Cortex of kidney (tissue), 1 donor: ENCODE measurements at places on chromosomes 1 and 21.

- no peak for DNase-seq
These were observed 15.2 kb downstream of the KIF1B start for GRCh38 chr1:10225573-10225972.

DNA sequence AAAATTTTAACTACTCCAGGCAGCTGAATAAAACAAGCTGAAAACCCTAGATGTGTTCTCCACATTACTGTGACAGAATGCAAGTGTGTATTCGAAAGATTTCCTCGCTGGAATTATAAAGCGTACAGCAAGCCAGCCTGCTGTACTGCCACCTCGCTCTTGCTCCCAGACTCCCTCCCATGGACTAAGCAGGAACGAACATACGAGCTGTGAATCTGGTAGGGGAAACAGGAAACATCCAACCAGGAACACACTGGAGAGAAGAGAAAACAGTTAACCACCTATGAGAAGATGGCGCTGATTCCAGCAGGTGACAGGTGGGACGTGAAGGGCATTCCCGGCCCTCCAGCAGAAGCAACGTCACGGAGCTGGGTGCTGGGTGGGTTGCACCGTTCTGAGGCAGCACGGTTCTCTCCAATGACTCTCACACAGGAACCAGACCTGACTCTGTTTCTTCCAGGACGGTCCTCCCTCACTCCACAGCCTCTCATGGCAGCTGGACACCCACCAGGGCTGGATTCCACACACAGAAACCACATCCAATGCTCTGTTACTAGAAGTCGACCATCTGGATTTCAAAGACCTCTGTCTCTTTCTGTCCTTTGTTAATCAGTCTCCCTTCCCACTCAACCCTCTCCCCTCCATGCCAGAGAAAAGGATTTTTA lies 219.2 kb downstream of the RERE start:
- no peak for DNase-seq

GRCh38 chr1:214552174-214552608 lies 789 bp upstream of the PTPN14 start:
- DNase-seq, result no peak

GRCh38 chr1:218164930-218165700 lies 120.0 kb upstream of the RRP15 start:
- DNase-seq, result no peak

- no peak for DNase-seq
These were observed 82.6 kb downstream of the IARS2 start for GRCh38 chr1:220176540-220176939.

DNA sequence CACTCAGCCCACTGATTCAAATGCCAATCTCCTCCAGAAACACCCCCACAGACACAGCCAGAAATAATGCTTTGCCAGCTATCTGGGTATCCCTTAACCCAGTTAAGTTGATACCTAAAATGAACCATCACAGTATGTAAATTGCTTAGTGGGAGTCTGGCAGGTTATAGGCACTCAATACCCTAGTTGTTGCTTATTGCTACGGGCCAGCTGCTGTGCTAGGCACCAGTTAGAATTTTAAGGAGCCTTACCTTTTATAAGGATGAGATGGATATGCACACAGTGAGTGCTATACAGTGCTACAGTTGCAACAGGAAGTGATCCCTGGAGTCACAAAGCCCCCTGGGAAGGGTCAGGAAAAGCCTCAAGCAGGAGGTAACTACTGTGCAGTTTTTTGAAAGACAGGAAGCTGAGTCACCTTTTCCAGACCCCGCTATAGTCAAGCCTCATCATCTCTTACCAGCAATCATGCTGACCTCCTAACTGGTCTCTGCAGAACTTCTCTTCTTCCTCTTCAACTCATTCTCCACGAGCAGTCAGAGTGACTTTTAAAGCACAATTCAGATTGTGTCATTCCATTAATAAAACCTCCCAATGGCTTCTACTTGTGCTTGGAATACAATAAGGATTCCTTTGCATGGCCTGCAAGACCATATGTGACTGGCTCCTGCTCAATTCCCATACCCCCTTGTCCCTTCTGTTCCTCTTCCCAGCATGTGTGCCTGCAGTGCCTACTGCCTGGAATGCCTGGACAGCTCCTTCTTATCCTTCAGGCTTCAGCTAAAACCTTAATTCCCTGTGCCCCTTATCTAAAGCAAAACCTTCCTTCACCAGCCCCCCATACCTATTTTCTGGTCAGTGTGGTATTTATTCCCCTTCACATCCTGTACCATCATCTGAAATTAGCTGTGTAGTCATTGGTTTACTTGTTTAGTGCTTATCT lies 10.4 kb upstream of the TLR5 start:
- no peak for DNase-seq

DNA sequence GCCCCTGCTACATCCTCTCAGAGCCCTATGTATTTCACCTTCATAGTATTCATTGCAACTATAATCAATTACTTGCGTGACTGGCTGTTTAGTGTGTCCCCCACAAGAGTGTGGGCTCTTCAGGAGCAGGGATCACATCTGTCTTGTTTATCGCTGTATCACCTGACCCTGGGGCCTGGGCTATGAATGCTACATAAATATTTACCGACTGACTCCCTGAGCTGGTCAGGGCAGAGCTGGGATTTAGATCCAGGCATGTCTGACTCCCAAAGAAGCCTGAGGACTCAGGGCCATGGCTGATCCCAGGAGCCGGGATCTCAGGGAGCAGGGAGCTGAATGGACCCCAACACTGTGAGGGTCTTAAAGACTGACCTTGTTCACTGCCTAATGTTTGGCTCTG lies 49.7 kb downstream of the AHDC1 start:
- DNase-seq, result no peak

DNA sequence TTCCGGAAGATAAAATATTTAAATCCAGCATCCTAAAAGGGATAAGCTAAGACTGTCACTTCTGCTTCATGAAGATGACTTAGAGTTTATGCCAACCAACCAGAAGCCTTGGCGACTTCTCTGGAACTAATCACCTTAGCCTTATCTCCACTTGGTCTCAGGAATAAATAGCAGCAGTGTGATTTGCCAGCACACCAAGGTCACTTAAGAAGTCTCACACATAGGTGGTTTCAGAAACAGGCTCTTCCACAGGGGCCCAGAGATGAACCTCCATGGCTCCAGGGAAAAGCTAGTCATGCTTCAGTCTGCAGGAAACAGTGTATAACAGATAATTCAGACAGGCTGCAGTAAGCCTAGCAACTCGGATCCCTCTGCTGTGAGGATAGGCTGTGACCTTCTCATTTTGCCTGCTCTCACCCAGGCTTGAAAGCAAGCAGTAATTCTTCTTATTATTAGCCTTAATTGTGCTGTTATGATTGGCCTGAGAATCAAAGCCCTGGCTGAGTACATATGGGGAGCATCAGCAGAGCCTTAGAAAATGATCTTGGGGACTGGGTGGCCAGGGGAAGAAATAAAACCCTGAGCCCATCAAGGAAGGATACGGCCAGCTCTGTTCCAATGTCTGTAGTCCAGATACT lies 84.7 kb downstream of the WLS start:
- DNase-seq, result no peak

- DNase-seq, result no peak
These were observed 38.1 kb downstream of the MRAP start for GRCh38 chr21:32336711-32337110.

- DNase-seq, result peak; percentile 43
These were observed at the start of gene GNPAT for GRCh38 chr1:231240883-231241735. Gene GNPAT (plus strand): TSS chr1:231241212. CDS start chr1:231241379, 167 bp downstream.

DNA sequence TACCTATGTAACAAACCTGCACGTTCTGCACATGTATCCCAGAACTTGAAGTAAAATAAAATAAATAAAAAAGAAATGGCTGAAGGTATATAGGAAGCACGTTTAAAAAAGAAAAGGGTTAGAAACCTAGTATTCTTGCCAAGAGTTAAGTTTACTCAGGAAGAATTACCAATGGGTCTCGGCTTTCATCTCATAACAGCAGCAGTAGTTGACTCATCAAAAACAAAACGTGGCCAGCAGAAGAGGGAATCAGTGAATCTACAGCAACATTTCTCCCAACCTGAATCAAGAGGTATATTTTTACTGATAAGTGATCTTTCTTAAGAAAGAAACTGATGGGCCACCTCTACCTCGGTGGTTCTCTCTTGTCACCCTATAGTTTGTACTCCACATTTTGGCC lies 340.3 kb downstream of the BRINP2 start:
- no peak for DNase-seq

- no peak for DNase-seq
These were observed 457.0 kb downstream of the USP25 start for GRCh38 chr21:16186742-16187141.

- no peak for DNase-seq
These were observed 80.1 kb downstream of the SH3BGR start for GRCh38 chr21:39531840-39532239.

GRCh38 chr21:36980280-36981048 lies 14.0 kb upstream of the HLCS start:
- DNase-seq, result no peak

DNA sequence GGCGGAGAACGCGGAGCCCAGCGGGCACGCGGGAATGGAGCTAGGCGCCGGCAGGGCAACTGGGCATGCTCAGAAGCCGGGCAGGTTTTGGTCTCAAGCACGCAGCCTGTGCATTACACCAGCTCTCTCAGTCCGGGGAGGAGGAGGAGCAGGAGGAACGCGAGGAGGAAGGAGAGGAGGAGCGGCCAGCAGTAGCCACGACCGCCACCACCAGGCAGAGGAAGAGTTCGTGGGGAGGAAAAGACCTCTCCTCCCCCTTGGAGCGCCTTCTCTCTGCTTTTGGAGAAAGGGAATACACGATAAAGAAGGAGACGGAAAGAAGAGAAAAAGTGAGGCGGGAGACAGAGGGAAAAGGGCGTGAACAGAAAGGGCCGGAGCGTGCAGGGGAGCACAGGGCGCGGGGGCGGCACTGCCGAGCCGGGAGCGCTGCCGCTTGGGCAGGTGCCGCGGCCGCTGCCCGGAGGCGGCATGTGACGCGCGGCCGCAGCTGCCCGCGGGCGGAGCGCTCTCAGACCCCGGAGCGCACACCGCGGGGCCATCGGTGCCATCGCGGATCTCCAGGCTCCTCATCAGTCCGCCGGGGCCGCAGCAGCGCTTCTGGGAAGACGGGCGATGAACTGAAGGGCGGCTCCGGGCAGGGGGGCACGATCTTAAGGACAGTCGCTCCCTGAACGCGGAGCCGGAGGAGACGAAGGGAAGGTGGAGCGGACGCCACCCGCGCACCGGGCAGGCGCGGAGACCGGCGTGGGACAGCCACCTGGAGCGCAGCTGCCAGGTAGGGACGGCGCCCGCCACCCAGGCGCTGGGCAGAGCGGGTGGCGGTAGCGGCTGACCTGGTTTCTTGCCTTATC lies at the start of gene CHRM3:
Gene CHRM3 (plus strand): TSS at position 116 of the 851 bp plus-strand sequence. CDS start 520,884 bp downstream, outside the sequence.
- no peak for DNase-seq

DNA sequence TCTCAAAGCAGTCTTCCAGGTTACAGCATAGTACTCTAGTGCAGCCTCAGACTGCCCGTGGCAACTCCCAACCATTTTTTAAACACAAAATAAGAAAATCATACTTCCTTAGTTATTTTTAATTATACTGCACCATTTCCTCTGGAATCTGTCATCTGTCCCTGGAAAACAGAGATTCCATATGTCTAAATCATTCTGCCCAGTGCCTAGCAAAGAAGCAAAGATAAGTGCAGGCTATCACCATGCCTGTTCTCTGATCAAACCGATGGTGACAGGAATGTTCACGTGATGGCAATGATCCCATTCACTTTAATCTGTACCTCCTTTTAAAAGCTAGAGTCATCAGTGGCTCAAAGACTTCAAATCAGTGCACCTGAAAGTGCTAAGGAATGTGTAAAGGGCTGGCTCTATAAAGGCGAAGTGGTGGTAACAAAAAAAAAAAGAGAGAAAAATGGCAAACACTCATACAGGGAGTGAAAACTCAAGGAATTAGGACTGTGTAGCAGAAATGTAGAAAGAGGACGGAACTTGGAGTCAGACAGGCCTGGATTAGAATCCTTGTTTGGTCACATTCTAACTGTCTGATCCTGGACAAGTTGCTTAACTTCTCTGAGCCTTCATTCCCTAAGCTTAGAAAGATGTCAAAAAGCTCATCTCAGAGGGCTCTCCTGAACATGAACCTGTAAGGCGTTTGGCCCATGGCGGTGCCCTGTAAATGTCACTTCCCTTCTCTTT lies 9.9 kb upstream of the CCN1 start:
- DNase-seq, result no peak

DNA sequence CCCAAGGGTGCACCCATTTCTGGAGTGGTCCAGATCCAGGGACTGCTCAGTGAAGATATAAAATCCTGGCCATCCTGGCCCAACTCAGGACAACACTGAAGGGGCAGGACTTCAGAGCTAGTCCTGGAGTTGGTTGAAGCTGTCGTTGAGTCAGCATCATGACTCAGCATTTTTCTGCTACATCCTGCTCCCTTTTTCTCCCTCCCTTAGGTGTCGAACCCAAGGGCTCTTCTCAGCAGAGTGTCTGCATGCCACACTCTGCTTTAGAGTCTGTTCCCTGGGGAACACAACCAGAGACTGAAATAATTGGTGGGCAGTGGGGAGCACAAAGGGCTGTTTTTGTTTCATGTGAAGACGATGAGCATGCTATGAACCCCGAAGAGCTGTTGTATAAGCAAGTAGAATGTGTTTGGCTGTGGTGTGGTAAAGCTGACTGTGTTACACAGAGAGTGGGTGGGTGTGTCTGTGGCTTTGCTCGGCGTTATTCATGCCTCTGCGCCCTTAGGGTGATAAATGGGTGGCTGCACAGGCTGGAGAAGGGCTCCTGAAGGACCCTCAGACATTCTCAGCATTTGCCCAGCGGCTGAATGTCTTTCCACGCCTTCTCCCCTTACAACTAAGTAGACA lies 167.2 kb downstream of the CYYR1 start:
- no peak for DNase-seq

DNA sequence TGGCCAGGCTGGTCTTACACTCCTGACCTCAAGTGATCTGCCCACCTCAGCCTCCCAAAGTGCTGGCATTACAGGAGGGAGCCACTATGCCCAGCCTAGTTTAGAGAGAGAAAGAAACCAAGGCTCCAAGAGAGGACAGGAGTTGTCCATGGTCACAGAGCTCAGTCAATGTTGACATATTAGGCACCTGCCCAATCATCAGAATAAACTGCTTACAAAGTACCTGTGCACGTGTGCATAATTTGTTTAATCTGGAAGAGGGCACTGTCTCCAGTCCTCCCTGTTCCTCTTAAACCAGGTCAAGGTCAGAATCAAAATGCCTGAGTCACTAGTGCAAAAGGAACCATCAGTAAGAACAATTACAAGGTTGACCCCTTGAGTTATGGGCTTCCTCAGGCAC lies 20.3 kb upstream of the MPZL1 start:
- DNase-seq, result no peak

DNA sequence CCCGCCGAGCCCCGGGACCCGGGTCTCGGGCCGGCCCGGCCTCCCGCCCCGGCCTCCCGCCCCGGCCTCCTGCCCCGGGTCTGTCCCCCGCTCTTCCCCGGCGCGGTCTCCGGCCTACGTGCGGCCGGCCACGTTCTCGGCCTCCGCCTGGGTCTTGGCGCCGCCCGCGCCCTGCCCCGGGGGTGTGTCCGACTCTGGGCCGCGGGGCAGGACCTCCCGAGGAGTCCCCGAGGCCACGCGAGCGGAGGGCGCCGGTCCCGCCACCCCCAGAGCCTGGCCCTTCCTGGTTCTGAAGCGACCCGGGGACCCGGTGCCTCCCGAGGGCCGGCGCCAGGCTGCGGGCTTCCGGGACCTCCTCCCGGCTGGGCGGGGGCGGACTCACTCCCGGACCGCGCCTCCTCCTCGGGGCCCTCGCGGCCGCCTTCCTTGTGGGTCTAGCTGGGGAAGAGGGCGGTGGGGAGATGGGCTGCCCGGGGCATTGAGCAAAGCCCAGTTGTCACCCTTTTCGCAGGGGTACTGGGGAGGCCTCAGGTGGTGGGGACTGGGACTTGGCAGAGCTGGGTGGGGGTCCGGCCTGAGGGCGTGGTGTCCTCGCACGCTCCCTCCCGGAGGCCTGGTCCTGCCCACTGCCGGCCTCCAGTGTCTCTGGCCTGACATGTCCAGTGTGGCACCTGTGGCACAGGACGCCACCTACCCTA lies 558 bp downstream of the PFKL start:
- no peak for DNase-seq
